ENCODE measurements at places on chromosomes 7 and 10. TPM values are rescaled to one million over a fixed set of nuclear protein-coding genes. Genes with fewer than 3 reads are reported as not detected.

DNA sequence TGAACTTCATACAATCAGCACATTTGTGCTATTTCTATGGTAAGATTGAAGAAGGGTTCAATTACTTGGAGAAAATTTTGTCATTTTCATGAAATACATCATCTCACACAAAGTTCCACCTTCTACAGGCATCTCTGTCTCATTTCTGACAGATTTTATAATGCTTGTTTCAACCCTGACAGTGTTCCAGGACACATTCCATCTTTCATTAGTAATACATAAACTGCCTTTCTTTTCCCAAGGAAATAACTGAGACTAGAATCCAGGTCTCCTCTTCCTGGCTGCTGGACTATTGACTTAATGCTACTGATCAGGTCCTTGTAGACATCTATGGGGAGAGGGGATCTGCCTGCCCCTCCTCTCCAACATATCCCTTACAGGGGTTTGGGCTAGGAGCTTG lies 70.1 kb upstream of the PLPP4 start:
- no peak for DNase-seq

- DNase-seq, result no peak
Measured at GRCh38 chr7:105212212-105212611, 176.5 kb downstream of the SRPK2 start.

- DNase-seq, result no peak
Measured at GRCh38 chr10:18043148-18044006, 91.7 kb downstream of the SLC39A12 start.

DNA sequence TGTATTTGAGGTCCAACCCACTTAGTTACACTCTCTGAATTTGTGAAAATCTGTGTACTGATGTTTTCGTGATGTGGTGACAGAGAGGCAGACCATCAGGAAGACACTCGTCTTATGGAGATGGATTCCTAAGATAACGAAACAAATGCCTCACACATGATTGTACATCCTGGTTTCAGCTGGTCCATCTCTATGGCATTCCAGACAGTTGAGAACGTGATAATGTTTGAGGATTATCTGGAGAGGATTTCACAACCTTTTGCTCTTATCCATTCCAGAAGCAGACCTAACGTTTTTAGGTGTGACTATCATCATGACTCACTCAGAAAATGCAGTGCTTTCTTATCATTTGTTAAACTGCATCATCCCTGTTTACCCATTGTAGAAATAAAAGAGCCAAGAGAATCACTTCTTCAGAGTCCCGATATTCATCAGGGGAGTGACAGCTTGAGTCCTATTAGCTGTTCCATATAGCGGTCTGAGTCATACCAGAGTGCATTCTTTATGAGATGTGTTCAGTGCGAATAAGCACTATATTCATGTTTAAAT lies 74.5 kb downstream of the BMPER start:
- no peak for DNase-seq

GRCh38 chr10:133365461-133366129 lies 7.6 kb downstream of the ECHS1 start:
- no peak for DNase-seq

Gene SKIDA1
- polyA plus RNA-seq, result 9.8 TPM

Data from left renal pelvis (tissue), 4 donors.